GF-D8 (cell line): ENCODE measurements at places on chromosomes 7 and 10.
A peak's percentile ranks its signal among the peaks of the same experiment; 100 is the strongest.

DNA sequence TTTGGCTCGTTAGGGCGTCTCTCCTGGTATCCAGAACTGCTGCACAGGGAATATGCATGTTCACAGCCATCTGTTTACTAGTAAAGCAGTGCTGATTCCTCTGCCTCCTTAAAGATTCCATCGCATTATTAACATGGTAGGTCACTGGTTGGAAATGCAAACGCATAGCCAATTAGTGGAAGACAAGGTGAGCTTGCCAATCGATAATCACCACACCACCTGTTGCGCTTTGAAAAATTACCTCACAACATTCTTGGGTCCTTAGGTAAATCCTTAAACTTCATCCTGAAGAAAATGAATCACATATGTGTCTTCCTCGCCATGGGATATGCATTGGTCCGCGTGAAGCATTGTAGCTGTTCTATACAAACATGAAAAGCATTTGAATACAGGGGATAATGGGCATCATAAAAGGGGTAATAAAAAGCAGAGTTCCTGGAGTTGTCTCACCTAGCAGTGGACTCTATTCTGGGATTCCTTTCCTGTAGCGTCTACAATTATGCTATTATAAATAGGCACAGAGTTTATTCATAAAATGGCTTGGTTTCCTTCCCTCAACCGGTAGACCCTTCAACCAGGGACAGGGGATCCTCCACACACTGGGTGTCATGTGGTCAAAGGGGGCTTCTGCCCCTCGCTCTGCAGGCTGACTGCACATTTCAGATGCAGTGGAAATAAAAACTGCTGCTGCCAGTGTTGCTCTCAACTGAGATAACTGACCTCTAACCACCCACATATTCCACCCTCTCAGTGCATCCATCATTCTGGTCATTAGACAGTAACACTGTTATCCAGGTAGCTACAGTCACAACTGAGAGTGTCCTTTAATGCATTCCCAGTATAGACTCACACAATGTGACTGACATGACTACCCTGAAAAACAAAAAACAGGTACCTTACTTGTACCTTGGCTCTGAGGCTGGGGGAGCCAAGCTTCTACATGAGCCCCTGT is 389.2 kb upstream of the NFE2L3 start:
- DNase-seq: no peak

- peak; percentile 37 for DNase-seq
Measured at GRCh38 chr7:107659666-107660065, 962 bp upstream of the SLC26A4 start.

DNA sequence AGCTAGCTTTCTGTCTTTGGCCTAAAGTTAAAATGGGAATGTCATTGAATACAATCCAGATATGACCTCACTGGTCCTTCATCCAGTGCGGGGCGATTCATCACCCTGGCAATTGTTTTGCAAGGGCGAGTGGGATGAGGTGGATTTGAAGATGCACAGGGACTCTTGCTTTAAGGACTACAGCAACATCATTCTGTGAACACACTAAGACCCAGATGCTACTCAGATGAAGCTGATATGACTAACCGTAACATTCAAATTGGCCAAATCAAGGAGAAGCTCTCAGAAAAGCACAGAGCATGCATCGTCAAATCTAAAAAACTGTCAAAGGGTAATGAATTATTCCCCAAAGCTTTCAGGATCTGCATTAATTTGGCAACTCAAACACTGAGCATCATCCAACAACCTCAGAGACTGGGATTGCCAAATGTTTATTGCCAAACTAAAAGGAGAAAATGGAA is 12.8 kb downstream of the CPA1 start:
- peak; percentile 73 for DNase-seq

DNA sequence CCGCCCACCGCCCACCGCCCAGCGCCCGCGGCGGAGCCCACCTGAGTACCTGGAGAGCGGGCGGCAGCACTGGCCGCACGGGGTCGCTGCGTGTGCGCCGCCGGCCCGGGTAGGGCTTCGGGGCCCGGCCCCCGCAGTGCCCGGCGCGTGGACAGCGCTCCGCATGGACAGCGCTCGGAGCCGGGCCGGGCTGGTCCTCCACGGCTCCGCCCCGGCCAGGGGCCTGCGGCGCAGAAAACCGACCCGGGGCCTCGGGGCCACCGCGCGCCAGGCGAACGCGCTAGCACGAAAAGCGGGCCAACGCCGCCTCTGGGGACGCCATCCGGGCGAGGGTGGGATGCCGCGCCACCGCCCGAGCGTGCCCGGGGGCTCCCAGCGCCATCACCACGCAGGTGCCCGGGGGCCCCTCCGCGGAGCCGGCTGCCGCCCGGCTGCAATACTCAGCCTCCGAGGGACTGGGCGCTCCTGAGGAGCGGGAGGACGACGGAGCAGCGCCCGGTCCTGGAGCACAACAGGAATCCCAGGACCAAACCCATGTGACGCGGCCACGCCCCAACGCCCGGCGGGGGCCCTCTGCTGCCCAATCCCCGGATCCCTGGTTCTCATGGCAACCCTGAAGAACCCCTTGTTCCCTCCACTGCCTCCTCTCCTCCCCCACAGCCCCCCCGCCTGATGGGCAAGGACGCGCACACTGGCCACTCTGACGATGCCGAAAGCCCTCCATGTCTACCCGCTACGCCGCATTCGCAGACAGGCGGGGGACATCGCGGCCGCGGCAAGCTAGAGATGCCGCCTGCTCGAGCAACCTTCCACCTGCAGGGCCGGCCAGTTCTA is at the start of gene GRB10:
Gene GRB10 (minus strand): TSS at position 522 of the 834 bp plus-strand sequence. CDS start 50,574 bp downstream, outside the sequence.
- DNase-seq: no peak

- DNase-seq: no peak
Measured at GRCh38 chr10:82409671-82410070, 534.7 kb downstream of the NRG3 start.
